NK-92 treated with Interleukin-12 subunit alpha and Interleukin-12 subunit beta, amount 100 ng/mL, for 24 hours (cell line): ENCODE measurements at places on chromosomes 12 and 14.

- DNase-seq, result no peak
Measured at GRCh38 chr14:74019408-74020137, 424 bp downstream of the BBOF1 start.

DNA sequence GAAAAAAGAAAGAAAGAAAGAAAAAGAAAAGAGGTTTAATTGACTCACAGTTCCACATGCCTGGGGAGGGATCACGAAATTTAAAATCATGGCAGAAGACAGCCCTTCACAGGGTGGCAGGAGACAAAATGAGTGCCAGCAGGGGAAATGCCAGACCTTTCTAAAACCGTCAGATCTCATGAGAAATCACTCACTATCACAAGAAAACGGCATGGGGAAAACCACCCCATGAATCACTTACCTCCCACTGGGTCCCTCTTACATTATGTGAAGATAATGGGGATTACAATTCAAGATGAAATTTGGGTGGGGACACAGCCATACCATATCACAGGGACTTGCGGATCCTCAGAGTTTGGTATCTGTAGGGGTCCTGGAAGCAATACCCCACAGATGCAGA is 16.3 kb upstream of the EGLN3 start:
- no peak for DNase-seq

GRCh38 chr14:98937021-98937420 is 335.0 kb downstream of the BCL11B start:
- DNase-seq, result no peak

- no peak for DNase-seq
Measured at GRCh38 chr14:33510991-33511390, 439.9 kb downstream of the EGLN3 start.

GRCh38 chr14:96783043-96783914 is 13.9 kb upstream of the VRK1 start:
- DNase-seq, result no peak

GRCh38 chr14:101561145-101561896 is at the start of gene DIO3:
Gene DIO3 (plus strand): TSS chr14:101561495.
- no peak for DNase-seq

DNA sequence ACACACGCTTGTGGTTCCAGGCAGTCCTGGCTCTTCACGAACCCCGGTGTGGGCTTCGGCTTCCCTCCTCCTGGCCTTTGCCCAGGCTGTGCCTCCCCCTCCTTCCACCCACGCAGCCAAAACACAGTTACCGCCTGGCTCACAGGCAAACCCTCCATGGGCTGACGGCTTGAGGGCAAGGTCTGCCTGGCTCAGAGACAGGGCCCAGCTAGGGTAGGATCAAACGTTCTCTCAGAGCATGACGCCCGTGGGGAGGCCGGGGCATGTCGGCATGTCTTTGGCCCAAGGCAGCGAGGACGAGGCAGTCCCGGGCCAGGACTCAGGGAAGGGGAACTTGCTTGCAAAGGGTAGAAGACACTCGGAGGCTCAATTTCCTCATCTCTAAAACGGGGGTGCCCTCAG is 2.1 kb downstream of the SLC25A47 start:
- DNase-seq, result no peak

GRCh38 chr14:100410056-100410565 is 87.0 kb downstream of the SLC25A47 start:
- no peak for DNase-seq

DNA sequence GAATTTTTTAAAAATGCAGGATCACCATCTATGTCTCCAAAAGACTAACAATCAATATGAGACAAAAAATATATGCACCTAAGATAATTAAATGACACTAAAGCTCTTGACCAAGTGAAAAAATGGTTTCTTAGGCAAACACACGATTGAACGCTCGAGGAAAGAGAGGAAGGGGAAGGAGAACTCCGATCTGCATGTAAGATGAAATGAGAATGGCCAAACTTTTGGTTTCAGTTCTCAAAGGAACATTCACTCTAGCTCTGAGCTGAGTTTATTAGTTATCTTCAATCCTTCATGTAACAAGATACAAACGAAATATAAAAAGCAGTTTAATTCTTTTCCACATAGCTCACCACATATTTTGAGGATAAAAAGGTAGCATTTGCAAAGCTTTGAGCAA is 2.8 kb downstream of the DYRK4 start:
- DNase-seq, result no peak

GRCh38 chr12:3359478-3359877 is 131.5 kb upstream of the PRMT8 start:
- no peak for DNase-seq

DNA sequence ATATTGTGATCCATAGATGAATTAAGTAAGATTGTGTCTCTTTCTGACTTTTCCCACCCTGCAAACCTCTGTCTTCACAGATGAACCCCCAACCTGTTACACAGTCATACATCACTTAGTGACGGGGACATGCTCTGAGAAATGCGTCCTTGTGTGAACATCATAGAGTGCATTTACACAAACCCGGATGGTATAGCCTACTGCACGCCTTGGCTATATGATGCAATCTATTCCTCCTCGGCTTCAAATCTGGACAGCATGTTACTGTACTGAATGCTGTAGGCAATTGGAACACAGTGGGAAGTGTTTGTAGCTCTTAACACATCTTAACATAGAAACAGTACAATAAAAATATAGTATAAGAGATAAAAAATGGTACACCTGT is 7.4 kb upstream of the TESPA1 start:
- DNase-seq, result no peak

GRCh38 chr12:57834086-57834876 is 12.2 kb downstream of the CTDSP2 start:
- DNase-seq, result no peak

DNA sequence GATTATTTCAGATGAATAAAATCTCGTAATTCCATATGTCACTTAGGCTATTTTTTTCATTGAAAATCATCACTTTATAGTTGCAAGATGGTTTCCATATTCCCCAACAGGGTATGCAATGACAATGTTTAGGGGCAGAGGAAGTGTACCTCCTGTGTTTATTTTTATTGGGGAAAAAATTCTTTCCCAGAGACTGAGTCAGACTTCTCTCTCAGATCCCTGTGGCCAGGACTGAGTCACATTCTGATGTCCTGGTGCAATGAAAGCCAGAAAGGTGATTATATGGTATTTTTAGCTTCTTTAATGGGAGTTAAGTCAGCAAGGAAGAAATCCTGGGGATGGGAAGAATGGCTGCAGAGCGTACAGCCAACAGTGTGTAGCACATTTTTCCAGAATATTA is 196.9 kb upstream of the ALG10 start:
- no peak for DNase-seq

GRCh38 chr14:103220982-103221641 is 97.9 kb downstream of the TNFAIP2 start:
- DNase-seq, result no peak

- no peak for DNase-seq
Measured at GRCh38 chr12:7093892-7094291, 1.6 kb upstream of the C1R start.

GRCh38 chr14:87829543-87829942 is 163.4 kb downstream of the GALC start:
- no peak for DNase-seq

GRCh38 chr12:70264067-70264867 is 21.0 kb downstream of the CNOT2 start:
- no peak for DNase-seq

GRCh38 chr14:32693114-32693513 is 245.6 kb upstream of the NPAS3 start:
- no peak for DNase-seq

GRCh38 chr12:3034067-3034750 is 43.0 kb upstream of the TSPAN9 start:
- DNase-seq, result peak; percentile 5

- DNase-seq, result no peak
Measured at GRCh38 chr12:48165089-48165981, 8.0 kb upstream of the ASB8 start.

DNA sequence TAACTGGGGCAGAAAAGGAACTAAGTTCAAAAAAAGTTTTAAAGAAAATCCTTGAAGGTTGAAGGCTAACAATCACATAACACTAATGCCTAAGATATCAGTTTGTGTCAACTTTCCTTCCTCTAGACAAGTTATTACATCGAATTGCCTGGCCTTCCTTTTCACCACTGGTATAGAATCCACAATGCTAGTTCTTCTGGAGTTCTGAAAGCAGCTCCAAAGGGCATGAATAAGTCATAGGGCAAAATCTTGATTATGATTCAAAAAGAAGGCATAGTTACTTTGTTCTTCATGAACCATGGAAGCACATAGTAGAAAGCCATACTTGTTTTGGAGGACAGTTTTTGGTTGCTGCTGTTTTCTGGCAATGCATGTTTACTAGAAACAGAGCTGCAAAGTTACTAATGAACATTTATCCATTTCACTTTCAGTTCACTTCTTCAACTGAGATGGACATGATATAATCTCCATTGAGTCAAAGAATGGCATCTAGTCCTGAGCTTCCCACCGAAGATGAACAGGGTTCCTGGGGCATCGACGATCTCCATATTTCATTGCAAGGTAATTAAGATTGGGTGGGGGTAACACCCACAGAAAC is 56.0 kb downstream of the SYNE2 start:
- DNase-seq, result no peak

GRCh38 chr12:127170226-127171180 is 1096.5 kb upstream of the TMEM132C start:
- no peak for DNase-seq

- DNase-seq, result no peak
Measured at GRCh38 chr12:24979976-24980730, 31.3 kb upstream of the BCAT1 start.

GRCh38 chr12:119005913-119006312 is 24.6 kb downstream of the SRRM4 start:
- no peak for DNase-seq

DNA sequence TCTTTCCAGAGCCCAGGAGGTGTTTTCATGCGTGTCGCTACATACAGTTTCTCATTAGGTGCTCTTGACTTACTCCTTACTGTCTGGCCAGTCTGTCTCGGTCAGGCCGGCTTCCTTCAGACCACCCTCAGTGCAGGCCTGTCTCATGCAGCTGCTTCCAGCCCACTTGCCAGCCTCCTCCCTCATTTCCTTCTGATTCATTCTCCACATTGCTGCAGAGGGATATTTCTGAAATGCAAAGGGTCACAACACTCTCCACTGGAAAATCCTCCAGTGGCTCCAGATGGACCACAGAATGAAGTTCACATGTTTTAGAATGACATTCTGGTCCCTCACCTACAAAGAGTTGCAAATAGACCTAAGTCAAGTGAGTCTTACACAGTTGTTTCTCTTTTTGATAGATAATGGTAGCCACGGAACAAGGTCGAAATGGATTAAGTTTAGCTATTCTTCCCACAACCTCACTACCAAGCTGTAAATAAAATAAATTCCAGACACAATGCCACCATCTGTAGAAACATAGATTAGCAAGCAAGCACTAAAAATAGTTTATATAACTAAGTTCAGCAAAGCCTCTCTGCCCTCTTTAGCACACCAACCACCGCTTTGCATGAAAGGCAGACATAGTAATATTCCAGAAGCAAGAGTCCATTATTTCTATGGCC is 146.9 kb downstream of the ESR2 start:
- DNase-seq, result no peak

GRCh38 chr14:72675126-72675525 is 218.8 kb downstream of the DPF3 start:
- no peak for DNase-seq

- no peak for DNase-seq
Measured at GRCh38 chr12:100900808-100901207, 106.2 kb downstream of the ANO4 start.

DNA sequence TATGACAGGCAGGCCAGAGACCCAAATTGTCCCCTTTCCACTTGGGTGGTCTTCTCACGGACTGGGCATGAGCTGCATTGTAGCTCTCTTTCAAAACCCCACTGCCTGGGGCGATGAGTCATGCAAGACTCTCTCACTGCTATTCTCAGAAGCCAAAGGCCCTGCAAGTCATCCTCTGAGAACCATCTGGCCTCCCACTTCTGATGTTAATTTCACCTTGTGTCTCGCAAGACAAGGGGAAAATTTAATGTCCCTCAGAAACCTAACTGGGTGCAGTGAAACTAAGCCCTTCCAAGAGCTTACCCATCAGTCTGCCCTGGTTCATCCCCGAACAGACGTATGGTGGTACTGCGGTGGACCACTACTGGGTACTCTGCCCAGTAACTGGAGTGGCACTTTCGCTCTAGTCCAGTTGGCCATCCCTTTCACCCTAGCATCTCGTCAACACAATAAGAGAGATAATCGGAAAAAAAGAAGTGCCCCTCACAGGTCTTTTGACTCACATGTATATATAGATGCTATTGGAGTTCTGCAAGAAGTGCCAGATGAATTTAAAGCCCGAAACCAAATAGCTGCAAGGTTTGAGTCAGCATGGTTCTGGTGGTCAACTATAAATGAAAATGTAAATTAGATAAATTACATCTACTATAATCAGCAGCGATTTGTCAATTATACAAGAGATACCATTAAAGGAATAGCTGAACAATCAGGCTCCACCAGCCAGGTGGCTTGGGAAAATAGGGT is 31.3 kb upstream of the LALBA start:
- no peak for DNase-seq

- no peak for DNase-seq
Measured at GRCh38 chr12:130307859-130308258, 29.8 kb upstream of the PIWIL1 start.

- no peak for DNase-seq
Measured at GRCh38 chr12:114671443-114672411, 12.2 kb downstream of the TBX3 start.

DNA sequence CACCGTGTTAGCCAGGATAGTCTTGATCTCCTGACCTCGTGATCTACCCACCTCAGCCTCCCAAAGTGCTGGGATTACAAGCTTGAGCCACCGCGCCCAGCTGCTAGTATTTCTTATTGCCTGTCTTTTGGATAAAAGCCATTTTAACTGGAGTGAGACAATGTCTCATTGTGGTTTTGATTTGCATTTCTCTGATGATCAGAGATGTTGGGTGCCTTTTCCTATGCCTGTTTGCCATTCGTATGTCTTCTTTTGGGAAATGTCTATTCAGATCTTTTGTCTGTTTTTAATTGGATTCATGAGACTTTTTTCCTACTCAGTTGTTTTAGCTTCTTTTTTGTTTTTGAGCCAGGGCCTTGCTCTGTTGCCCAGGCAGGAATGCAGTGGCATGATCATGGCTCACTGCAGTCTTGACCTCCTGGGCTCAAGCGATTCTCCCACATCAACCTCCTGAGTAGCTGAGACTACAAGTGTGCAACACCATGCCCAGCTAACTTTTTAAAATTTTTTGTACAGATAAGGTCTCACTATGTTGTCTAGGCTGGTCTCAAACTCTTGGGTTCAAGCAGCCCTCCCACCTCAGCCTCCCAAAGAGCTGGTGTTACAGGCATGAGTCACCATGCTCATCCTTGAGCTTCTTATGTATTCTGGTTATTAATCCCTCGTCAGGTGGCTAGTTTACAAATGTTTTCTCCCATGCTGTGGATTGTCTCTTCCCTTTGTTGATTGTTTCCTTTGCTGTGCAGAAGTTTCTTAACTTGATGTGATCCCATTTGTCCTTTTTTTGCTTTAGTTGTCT is 65.9 kb downstream of the ACACB start:
- no peak for DNase-seq
